RCC 7860 (cell line): ENCODE measurements at places on chromosomes 13 and 19.

DNA sequence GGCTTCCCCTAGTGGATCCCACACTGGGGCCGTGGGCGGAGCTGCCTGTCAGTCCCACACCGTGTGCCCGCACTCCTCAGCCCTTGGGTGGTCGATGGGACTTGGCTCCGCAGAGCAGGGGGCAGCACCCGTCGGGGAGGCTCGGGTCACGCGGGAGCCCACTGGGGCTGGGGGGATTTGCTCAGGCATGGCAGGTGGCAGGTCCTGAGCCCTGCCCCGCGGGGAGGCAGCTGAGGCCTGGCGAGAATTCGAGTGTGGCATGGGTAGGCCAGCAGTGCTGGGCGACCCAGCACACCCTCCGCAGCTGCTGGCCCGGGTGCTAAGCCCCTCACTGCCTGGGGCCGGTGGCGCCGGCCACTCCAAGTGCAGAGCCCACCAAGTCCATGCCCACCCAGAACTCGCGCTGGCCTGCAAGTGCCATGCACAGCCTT lies 481.7 kb upstream of the PRR20A start:
- DNase-seq: no peak

DNA sequence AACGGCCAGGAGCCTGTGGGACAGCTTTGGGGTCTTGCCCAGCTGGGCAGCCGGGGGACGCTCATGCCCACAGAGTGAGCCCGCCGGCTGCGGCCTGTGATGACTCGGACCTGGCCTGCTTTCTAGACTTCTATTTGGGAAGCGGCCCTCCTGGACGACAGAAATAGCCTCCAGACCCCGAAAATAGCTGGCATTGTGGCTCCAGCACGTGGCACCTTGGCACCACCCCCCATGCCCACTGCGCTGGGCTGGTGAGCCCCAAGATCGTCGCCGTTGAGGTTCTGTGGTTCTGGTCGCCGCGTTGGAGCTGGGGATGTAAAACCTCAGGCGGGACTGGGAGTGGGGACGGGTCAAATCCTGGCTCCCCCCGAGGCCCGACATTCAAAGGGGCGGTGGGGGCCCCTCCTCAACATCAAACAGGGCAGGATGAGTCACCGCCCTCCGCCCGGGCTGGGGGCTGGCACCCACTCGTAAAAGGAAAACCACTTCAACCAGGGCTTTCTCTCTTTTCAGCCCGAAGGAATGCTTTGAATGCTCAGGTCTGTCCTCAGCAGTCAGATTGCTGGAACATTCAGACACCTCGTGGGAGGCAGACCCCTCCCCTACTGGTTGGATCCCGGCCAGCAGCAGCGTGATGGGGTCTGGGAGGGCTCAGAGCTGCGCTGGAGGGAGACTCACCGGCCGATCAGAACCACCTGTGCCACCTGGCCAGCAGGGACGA lies 42.1 kb downstream of the GADD45B start:
- DNase-seq: no peak

DNA sequence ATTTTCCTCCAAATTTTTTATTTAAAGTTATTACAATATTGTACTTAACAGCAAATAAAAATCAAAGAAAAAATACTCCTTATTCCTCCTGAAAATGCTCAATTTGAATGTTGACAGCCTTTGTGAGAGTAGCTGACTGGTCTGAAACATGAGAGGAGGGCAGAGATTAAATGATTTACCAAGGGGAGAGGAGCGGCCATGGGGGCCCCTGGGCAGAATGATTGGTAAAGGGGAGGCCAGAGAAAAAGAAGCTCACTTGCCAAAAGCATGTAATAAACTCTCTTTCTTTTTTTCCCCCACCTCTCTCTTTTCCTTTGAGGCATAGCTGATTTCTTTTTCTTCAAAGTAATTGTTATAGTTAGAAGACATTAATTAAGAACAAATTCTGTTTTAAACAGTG lies 30.1 kb upstream of the FNDC3A start:
- DNase-seq: no peak

DNA sequence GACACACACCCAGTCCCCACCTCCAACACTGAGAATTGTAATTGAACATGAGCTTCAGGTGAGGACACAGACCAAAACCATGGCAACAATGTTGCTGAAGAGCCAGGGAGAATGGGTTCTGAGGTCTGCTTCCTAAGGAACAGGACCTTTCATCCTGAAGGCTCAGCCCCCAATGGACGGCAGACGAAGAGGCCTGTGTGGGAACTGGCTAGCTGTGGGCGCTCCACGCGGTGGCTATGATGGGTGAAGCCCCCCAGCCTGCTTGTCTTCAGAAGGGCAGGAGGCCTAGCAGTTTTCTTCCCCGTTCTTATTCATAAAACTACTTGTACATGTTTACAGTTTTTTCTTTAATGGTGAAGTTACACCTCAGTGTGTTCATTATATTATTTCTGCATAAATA lies 136.1 kb upstream of the SPACA7 start:
- no peak for DNase-seq

- no peak for DNase-seq
Measured at GRCh38 chr13:84238381-84238780, 356.1 kb upstream of the SLITRK1 start.

- DNase-seq: peak; percentile 49
Measured at GRCh38 chr19:49150106-49150943, 4.9 kb downstream of the HRC start.
